Activated CD4-positive, alpha-beta T cell treated with anti-CD3 and anti-CD28 coated beads for 4 hours (primary cell): ENCODE measurements at places on chromosomes 1 and 21.

- DNase-seq = no peak
Observed at GRCh38 chr1:43321331-43321891, 16.2 kb upstream of the MPL start.

DNA sequence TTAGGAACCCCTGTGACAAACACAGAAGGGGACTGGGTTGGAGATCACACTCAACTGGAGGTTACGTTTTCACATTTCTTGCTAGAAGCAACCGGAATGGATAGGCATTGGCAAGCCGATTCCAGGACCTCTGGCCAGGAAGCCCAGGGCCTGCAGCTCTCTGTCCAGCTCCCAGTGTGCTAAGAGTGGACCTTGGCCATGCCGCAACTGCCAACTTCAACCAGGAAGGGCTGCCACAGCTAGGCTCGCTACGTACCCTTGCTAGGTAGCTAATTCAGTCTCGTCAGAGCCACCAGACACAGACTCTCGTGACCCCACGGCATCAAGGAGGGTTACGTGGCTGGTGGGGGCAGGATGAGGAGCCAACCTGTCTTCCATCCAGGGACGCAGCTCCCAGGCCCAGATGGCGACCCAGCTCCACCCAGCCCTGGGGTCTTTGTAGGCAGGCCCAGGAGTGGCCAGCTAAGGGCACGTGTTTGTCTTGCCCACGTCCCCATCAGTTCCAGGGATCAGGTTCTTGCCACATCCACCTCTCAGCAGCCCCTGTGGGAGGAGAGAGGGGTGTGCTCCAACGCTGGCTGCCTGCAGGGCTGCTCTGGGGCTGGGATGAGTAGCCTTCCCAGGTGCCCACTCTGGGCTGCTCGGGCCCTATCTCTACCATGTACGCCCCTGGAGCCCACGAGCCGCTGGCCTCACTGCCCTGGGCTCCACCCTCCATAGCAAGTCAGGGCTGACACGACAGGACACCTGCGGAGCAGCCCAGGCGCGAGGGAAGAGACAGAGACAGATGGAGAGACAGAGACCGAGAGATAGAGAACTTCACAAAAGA, 39.2 kb downstream of the UBE2G2 start:
- no peak for DNase-seq

DNA sequence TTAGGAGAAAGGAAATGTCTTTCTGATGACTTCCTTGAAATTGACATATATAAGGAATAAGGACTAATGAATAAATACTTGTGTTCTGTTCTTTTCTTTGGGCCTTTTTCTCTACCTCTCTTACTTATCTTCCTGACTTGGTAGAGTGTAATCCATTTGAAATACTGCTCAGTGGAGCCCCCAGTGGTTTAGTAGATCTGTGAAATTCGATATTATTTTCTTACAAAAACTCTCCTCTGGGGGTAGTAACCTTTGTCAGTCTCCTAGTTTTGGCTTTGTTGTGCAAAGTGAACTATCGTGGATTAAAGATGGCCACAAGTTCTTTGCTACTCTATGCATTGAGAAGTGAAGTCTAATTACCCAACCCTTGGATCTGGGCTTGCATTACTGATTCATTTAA, 48.8 kb downstream of the DUSP10 start:
- DNase-seq = no peak

DNA sequence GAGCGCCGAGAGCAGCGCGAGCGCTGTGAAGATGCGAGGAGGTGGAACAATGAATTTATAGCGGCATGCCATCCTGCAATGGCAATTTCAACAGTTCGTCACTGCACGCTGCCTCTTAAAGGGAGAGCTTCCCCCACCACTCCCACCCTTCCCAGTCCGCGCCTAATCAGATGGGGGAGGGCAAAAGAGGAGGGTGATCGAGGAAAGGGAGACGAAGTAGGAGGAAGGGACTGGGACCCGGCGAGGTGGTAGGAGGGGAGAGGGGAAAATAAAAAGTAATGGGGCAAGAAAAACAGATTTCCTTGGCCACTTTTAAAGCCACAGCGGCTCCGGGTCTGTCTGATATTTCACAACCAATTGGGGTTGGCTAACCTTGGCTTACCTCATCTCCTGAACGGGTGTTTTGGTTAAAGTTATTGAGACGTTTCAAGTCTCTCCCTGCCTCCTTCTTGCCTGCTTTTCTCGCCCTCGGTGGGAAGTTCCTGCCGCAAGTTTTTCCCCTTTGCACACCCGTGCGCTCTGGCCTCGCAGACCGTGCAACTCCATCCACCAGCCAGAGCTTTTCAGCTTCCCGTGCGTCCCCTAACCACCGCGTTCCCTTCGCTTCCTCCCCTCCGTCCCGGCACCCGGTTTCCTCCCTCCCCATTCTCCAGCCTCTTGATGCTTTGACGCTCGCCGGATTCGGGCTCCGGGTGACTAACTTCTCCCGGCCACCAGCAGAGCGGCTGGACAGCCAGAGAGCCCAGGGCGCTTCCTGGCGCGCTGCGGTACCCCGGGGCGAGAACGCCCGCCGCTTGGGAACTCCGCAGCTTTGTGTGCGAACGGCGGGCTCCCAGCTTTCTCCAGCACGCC, at the start of gene ADAMTS5:
Gene ADAMTS5, minus strand, starts transcription at position 27 of the 852 bp plus-strand sequence. CDS start 697 bp downstream, outside the sequence.
- no peak for DNase-seq

- no peak for DNase-seq
Observed at GRCh38 chr1:193700710-193701355, 514.4 kb upstream of the B3GALT2 start.

- DNase-seq = no peak
Observed at GRCh38 chr1:202081992-202082391, 40.7 kb upstream of the GPR37L1 start.

GRCh38 chr1:5966543-5967205, 25.6 kb downstream of the NPHP4 start:
- no peak for DNase-seq

GRCh38 chr1:232239998-232240397, 389.9 kb downstream of the SIPA1L2 start:
- no peak for DNase-seq

DNA sequence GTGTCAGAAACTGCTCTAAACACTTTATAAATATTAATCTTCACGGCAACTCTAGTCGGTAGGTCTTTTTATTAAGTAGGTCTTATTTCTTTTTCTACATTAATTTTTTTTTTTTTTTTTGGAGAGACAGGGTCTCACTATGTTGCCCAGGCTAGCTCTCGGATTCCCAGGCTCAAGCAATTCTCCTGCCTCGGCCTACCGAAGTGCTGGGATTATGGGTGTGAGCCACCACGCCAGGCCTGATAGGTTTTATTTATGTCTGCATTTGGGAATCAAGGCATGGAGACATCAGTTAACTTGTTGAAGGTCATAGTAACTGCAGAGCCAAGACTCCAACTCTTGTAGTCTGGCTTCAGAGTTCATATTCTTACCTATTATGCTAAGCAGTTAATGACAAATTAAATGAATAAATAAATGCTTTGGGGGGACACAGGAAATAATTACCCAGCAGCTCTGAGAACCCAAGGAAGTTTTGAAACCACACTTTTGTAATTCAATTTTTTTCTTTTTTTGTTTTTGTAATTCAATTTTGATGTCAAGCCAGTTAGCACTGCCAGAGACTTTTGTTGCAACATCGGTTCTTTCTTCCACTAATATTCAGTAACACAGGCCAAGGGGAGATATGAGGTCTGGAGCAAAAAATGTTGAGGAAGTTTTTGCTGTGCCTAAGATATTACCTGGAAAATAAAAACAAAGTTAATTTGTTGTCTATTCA, 9.4 kb upstream of the UAP1 start:
- DNase-seq = no peak

DNA sequence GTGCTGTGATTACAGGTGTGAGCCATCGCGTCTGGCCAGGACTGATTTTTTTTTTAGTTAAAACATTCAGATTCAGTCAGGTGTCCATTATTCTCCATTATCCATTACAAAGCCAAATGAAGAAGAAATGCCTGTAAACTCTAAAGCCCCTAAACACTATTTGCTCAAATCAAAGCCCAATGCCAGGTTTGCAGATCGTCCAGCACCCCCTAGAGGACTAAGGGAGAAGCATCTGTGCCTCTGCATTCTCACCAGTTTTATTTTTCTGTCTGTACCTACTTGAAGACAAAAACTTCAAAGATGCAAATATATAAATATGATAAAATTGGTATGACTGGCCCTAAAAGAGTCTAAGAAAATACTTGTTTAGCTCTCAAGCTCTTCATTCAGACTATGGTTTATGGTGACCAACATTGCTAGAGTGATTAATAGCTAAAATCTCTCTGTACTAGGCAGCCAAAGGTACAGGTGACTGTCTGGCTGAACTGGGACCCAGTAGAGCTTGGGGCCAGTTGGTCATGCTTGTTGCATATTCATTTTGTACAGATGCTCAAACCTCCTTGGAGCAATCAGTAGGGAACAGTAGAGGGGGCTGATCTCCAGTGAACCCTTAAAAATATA, 138.4 kb downstream of the SYT2 start:
- no peak for DNase-seq

- no peak for DNase-seq
Observed at GRCh38 chr1:212752252-212752933, 39.2 kb downstream of the NSL1 start.

DNA sequence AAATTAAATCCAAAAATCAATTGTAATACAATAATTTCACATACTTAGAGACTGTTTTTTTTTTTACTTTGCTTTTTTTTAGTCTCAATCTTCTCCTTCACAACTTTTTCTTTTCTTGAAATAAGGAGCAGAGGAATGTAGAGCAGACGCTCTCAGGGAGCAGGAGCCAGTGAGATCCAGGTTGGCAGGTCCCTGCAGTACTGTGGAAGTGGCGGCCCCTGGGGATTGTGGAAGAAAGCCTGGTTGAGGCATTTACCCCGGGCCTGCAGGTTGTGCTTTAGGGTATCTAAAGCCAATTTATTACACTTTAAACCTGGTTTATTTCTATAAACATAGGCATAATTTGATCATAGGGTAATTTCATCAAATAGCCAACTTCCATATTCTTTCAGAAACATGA, 748 bp upstream of the OR2AJ1 start:
- DNase-seq = no peak

GRCh38 chr1:247443641-247444040, 14.3 kb downstream of the OR2B11 start:
- DNase-seq = no peak

DNA sequence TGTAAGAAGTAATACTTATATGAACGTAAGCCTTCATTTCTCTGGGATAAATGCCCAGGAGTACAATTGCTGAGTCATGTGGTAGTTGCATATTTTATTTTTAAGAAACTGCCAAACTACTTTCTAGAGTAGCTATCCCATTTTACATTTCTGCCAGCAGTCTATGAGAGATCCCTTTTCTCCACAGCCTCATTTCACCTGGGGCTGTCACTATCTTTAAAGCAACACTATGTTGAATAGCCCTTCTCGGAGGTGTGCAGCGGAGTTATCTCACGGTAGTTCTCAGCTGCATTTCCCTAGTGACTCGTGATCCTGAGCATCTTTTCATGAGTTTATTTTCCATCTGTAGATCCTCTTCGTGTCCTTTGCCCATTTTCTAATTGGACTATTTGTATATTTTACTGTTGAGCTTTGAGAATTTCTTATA, 93.4 kb downstream of the ADARB1 start:
- no peak for DNase-seq

GRCh38 chr21:26177187-26177586, 6.6 kb upstream of the APP start:
- DNase-seq = no peak

GRCh38 chr1:59041646-59042277, 255.1 kb upstream of the FGGY start:
- DNase-seq = no peak

- DNase-seq = no peak
Observed at GRCh38 chr1:91600431-91601337, 100.0 kb downstream of the CDC7 start.

DNA sequence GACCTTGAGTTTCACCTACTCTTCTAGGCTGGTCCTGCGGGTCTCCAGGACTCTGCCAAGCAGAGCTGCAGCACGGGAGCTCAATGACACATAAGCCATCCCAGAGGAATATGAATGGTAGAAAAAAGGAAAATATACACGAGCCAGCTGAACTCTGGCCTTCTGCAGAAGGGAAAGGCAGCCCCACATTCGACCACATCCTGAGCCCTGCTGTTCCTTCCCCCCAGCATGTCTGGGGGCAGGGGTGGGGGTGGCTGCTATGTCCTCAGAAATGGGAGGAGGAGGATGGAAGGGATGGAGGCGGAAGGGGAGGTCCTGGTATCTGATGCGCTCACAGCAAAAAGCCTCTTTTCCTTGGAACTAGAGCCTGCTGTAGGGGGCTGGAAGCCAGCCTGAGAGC, 12.1 kb upstream of the KDF1 start:
- no peak for DNase-seq

GRCh38 chr1:181583598-181583997, 100.3 kb downstream of the CACNA1E start:
- no peak for DNase-seq

GRCh38 chr1:174301295-174302077, 142.2 kb downstream of the RABGAP1L start:
- no peak for DNase-seq

DNA sequence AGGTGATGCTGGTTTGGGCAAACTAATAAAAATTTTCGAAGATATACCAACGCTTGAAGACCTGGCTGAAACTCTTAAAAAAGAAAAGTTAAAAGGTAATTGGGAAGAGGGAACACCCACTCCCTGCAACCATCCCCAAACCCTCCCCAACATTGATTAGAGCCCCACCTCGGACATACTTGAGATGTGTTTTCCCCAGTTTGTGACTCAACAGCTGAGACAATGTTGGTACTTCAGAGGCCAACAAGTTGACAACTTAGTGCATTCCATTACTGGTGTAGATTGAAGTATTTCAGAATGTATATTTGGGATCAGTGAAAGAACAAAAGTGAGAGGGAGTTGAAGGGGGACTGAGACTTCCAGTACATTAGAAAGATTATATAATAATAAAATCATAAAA, 5.1 kb downstream of the IFI16 start:
- DNase-seq = no peak

GRCh38 chr1:57986432-57986831, 560.1 kb downstream of the OMA1 start:
- no peak for DNase-seq

DNA sequence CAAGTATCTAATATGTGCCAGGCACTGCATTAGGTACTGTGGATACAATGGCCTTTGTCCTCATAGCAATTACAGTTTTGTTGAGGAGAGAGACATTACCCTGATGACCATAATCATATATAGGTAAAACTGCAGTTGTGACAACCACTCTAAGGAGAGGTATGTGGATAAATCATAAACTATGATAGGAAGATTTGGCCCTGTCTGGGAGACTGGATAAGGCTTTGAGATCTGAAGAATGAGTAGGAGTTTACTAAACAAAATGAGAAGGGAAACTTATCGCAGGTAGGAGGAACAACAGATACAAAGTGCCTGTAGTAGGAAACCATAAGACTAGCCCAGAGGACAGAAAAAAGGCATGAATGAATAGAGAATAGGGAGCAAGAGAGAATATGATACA, 4.4 kb downstream of the TMCO1 start:
- no peak for DNase-seq

- no peak for DNase-seq
Observed at GRCh38 chr1:92326681-92327080, 27.8 kb downstream of the RPAP2 start.
